NT2/D1 (cell line): ENCODE measurements at places on chromosomes 3 and 15.

GRCh38 chr15:91622711-91623342, 230.7 kb upstream of the SLCO3A1 start:
- no peak for DNase-seq

DNA sequence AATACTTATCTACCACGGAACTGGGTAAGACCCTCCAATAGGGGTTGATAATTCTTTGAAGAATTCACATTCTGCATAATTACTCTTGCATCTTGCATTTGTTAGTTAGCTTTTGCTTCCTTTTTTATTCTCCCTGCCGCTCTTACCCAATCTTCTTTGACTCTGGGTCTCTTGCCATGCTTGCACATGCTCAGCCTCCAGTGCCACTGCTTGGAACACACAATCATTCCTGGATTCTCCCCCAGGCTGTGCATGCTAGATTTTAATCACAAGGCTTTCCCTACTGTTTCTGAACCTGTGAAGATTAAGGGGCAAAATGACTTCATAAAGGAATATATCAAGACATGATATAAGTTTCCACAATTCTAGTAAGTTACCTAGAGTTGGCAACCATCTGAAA, 133.1 kb downstream of the IL1RAP start:
- DNase-seq: no peak

DNA sequence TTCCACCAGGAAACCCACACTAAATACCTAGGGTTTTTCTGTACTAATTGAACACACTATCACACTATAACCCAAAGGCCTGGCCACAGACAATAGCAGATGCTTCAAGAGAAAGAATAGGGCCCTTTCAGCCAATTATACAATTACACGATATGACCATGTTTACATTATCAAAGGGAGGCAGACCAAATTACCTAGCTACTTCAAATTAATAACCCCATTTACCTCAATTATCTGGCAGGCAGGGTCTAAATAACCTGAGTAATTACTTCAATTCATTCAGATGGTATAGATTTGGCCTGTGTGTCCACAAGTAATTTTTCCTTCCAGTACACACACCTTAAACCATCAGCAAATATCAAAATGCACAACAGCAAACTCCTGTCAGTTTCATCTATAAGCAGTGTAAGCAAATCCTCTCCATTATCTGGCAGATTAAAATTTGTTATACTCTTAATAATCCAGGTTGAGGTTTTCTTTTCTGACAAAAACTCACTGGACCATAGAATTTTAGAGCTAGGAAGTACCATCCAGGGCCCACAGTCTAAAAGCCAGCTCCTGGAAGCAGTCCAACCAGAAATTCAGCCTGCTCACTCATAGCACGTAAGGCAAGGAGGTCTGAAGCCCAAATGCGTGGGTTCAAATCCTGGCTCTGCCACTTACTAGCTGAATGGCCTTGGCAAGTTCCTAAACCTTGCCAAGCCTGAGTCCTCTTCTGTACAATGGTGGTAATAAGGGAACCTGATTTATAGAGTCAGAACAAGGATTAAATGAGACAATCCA, 51.8 kb downstream of the RFTN1 start:
- DNase-seq: no peak

DNA sequence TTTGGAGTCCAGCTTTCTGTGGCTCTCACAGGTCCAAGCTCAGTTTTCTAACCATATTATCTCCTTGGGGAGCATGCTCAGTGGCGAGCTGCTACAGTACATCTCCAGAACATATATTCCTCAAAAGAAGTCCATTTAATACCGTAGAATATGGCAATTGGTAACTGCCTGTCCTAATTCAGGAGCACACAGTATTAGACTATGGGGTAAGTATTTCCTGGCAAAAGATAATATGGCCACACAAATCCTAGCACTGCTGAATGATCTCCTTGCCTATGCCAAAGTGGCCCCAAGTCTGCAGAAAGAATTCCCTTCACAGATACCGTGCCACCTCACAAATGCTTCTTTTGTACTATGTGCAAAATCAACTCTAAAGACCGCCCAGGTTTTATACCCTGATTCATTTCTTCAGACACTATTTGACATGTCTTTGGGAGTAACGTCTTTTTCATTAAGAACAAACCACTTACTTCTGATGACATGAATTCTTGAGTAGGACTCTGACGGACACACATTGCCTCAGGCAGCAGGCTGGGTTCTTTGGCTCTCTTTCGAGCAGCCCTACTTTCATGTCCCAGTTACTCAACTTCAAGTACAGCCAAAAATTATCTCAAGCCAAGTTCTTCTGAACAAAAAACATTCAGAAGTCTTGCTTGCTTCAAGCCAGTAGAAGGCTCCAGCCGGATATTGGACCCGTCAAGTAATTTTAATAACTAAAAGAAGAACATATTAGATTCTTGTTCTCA, 368.3 kb upstream of the DCBLD2 start:
- no peak for DNase-seq

DNA sequence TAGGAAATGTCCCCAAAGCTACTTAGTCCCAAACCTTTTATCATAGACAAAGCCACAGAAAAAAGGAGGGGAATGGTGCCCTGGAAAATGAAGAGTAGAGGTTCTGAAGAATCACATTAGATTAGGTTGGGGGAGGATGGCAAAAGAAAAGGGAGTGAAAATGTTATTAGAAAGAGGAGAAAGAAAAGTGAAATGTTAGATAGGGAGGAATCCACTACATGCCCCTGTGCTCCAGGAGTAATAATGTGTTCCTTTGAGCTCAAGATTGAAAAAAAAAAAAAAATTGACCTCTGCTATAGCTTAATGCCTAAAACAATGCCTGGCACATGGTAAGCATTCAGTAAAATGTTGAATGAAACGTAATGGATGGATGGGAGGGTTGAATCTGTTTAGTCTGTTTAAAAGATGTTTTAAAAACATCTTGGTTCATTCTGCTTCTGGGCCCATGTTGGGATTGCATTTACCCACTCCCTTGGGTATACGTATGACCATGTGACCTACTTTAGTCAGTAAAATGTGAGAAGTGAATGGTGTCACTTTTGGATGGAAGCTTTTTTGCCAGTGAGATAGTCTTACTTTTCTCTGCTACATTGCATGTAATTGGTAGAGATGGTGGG, 19.0 kb downstream of the MAPK6 start:
- DNase-seq: no peak

DNA sequence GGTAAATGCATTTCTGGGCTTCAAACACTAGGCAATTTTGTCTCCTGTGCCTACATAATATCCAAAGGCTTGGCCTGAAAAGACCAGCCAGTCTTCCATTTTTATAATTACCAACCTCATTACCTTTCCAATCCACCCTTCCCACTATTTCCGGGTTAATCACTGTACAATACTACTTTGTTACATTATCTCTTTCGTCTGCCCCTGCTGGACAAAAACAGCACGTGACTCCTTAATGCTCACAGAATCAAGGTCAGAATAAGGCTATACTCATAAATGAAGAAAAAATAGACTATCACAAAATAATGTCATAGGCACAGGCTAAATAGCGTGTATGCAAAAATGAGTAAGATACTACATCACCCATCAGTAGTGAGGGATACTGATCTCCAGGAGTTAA, 40.1 kb downstream of the ABI3BP start:
- no peak for DNase-seq

DNA sequence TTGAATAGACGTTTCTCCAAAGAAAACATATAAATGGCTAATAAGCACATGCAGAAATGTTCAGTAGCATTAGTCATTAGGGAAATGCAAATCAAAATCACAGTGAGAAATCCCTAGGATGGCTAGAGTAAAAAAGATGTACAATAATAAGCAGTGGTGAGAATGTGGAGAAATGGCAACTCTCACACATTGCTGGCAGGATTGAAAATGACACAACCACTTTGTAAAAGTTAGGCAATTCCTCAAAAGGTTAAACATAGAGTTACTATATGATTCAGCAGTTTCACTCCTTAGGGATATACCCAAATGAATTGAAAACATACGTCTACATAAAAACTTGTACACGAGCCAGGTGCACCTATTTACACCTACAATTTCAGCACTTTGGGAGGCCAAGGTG, 108.7 kb downstream of the ITPR1 start:
- no peak for DNase-seq

- no peak for DNase-seq
These were observed 59.5 kb upstream of the SLC6A1 start for GRCh38 chr3:10933021-10933420.
